CD4-positive, alpha-beta T cell treated with Interleukin-15 for 4 hours (primary cell): ENCODE measurements at places on chromosomes 1 and 21.
A peak's percentile ranks its signal among the peaks of the same experiment; 100 is the strongest.

DNA sequence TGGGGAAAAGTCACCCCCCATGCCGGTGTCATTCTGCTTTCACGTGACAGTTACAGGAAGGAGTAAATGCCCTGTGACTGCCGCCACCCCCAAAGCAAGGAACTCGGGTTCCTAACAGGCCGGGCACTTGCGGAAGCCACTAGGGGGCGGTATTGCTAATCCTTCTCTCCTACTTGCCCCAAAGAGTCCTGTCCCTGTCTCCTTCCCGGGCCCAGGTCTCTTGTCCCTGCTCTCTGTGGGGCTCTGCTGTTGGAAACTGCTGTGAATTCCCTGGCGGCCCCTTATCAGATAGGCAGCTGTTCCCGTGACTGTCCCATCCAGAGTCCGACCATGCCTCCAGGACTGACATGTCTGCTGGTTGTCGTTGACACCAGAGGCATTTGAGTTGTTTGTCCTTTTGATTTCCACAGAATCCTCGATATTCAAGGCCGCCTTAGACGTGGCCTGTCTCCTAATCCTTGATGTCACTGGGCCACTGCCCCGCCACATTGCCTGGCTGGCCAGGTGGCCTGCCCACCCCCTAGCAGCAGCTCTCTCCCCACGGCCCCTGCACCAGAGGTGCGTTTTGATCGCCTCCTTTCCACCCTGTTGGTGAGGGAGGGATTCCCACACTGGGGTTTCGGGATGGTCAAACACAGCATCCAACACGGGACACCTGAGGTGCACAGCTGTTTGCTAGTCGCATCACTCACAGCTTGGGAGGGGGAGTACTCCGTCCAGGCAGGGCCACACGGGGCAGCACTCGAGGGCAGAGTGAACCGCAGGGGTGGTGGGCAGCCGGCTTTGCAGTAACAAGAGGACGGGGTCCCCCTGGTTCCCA is 37.3 kb downstream of the CHAF1B start:
- DNase-seq: no peak

- no peak for DNase-seq
Measured at GRCh38 chr1:145988773-145989172, 7.6 kb downstream of the TXNIP start.

GRCh38 chr21:45363921-45364467 is 41.0 kb upstream of the COL18A1 start:
- peak; percentile 19 for DNase-seq

DNA sequence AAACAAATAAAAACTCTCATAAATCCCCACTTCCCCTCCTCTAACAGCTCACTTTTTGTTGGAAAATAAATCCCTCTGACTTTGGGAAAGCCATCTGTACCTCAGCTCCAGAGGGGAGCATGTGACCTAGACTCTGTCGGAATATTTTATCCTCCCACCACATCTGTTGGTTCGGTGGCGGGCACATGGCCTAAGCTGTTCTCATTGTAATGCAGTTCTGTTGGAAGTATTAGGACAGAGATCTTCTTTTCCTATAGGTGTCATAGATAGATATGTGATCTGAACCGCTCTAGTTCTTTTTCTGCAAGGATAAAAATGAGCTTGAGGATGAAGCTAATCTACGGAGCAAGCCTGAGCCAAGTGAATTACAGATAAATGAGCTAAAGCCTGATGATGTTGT is 50.5 kb upstream of the EPS8L3 start:
- DNase-seq: no peak

- DNase-seq: no peak
Measured at GRCh38 chr21:39564200-39564599, 48.5 kb upstream of the B3GALT5 start.

DNA sequence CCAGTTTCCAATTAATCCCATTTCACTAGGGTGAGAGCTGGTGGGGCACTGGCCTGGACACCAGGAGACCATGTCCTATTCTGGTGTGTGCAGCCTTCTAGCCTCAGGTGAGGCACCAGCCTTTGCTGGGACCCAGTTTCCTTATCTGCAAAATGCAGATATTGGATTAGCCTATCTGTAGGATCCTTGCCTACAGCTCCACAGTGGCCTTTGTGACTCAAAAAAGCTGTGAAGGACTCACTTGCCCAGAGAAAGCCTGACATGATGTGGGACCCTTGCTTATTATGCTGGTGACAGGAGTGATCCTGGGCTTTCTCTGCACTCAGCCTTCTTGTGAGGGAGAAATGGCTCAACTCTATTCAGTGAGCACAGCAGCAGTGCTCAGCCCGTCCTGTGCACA is 32.3 kb downstream of the TENT5C start:
- DNase-seq: no peak

- DNase-seq: no peak
Measured at GRCh38 chr1:241816008-241816407, 32.0 kb upstream of the EXO1 start.

DNA sequence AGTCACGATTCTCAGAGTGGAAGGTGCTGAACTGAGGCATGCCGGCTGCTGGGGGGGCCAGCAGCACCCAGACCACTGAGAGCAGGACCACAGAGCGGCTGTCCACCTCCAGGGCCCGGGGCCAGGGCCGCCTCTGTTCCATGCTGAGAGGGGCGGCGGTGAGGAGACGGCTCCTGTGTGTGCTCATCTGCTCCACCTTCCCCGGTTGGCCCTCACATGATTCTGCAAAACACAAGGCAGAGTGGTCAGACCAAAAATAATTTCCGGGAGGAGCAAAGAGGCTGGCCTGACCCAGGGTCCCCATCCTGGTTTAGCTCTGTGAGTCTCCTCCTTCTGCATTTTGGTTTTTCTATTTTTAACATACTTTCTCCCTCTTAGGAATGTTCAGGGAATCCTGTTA is 26.4 kb downstream of the PLXNA2 start:
- no peak for DNase-seq

- no peak for DNase-seq
Measured at GRCh38 chr1:105138458-105138893, 1388.8 kb downstream of the AMY1C start.

DNA sequence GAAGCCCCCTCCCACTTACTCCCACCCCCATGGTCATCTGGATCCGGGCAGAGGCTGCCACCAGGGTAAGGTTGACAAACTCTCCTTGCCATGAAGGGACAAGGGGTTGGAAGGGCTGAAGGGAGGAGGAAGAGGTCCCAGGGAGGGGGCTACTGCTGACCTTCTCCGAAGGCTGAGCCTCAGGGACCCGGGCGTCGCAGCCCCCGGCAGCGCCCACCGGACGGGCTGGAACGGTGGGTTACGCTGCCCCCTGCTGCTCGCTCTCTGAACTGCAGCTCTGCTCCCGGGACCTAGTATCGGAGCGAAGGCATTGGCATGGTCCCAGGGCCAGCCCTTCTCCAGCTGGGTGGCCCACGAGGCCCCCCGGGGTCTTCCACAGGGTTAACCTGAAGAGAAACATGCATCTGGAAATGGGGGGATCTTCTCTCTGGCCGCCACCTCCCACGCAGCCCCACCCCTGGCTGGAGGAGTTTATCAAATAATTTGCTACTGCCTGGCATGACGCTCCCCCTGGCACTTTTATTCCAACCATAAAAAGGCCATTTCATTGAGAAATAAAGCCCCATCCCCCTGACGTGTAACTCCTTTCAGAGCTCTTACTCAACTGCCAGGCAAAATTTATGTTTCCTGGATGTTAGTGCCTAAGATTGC is 70.4 kb upstream of the TARDBP start:
- DNase-seq: peak; percentile 54

- DNase-seq: no peak
Measured at GRCh38 chr1:192407206-192407605, 90.4 kb downstream of the RGS21 start.

- no peak for DNase-seq
Measured at GRCh38 chr21:34520764-34521508, 8.9 kb upstream of the KCNE1 start.

DNA sequence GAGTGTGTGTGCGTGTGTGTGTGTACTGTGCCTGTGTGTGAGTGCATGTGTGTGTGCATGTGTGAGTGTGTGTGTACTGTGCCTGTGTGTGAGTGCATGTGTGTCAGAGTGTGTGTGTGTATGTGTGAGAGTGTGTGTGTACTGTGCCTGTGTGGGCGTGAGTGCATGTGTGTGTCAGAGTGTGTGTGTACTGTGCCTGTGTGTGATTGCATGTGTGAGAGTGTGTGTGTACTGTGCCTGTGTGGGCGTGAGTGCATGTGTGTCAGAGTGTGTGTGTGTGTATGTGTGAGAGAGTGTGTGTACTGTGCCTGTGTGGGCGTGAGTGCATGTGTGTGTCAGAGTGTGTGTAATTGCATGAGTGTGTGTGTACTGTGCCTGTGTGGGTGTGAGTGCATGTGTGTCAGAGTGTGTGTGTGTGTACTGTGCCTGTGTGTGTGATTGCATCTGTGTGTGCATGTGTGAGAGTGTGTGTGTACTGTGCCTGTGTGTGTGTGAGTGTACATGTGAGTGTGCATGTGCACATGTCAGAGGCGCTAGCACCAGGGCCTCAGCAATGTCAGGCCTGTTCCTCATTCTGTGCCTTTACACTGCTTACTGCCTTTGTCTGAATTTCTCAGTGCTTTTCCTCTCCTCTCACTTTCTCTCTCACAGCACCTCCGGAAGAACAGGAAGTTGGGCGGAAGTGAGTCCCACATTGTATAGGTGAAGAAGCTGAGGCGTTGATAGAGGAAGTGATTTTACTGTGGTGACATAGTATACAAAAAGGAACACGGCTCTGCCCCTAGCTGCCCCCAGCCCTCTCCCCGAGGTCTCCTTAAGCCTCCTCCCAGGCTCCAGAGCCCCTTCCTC is 4.9 kb downstream of the SLC5A9 start:
- DNase-seq: peak; percentile 23

DNA sequence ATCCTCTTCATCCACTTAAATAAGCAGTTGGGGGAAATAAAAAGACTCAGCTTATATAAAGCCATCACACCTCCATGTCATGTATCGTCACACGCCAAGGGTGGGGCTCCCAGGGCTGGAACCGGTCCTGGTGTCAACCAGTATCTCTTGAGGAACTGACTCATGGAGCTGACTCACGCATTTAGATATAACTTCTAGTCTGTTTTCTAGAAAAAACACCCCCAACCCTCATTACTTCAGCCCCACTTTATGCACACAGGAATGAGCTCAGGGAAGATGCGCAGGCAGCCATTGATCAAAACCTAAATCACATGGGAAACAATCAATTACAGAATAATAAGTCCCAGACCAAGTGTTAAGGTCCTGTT is 6.9 kb upstream of the IL22RA1 start:
- peak; percentile 51 for DNase-seq

DNA sequence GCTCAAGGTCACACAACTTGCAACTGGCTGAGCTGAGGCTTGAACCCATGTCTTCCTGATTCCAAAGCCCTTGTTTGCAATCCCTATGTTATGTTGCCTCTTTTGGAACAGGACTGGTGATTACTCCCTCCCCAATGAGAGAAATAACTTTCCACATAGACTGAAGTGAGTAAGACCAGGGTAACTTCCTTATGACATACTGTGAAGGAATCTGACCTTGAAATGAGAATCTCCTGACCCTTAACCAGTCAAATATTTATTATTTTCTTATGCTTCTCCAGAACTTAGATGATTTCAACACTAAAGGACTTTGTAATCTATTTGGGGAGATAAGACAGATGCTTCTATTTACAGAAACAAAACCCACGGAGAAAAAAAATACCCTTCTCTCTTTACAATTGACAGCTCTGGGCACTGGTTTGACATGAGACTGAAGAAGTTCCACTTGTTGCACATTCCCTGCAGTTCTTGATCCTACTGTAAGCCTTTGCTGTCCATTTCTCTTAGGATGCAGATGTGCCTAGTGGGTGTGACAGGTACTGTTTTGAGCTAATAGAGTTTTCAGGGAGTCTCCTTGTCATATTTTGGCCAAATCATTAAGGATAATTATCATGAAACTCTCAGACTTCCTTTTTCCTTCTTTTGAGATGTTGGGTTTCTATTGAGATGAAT is 3.9 kb upstream of the RPTN start:
- no peak for DNase-seq

GRCh38 chr1:222777977-222778376 is 36.9 kb upstream of the DISP1 start:
- DNase-seq: no peak

- DNase-seq: no peak
Measured at GRCh38 chr1:15636436-15636835, 19.2 kb downstream of the DDI2 start.

- DNase-seq: no peak
Measured at GRCh38 chr21:45471525-45472221, 66.7 kb downstream of the COL18A1 start.

GRCh38 chr1:206579747-206580437 is 32.4 kb downstream of the EIF2D start:
- peak; percentile 84 for DNase-seq

DNA sequence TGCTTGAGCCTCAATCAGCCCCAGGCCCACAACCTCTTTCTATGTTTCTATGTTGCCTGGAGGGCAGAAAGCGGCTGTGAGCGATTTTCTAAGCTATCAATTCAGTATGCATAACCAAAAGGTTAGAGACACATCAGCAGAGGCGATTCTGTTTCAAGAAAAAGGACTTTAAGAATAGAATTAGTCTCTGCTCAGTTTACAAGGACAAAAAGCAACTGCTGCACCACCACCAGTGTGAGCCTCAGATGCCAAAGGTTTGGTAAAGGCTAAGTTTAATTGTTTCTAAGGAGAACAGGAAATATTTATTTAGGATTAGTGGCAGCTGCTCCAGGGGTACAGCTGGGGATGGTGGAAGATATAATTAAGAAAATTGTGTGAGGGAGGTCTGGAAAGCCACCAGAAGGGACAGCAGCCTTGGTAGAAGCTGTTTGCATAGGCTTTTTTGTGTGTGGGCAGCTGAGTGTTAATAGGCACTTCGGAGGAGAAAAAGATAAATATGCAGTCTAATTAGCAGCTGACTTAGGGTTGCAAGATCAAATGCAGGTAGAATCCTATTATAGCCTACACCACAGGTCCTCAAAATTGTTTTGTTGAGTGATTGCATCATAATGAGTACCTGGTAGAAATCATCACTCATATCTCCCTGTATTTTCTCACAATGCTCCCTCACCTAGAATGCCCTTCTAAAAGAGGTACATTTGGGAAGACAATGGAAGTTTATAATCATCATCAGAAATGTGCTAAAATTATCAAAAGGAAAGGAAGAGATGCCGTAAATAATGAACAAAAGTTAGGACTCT is 35.8 kb downstream of the ZC3H11B start:
- no peak for DNase-seq
